AG04450 (cell line): ENCODE measurements at places on chromosomes 7 and 10.

DNA sequence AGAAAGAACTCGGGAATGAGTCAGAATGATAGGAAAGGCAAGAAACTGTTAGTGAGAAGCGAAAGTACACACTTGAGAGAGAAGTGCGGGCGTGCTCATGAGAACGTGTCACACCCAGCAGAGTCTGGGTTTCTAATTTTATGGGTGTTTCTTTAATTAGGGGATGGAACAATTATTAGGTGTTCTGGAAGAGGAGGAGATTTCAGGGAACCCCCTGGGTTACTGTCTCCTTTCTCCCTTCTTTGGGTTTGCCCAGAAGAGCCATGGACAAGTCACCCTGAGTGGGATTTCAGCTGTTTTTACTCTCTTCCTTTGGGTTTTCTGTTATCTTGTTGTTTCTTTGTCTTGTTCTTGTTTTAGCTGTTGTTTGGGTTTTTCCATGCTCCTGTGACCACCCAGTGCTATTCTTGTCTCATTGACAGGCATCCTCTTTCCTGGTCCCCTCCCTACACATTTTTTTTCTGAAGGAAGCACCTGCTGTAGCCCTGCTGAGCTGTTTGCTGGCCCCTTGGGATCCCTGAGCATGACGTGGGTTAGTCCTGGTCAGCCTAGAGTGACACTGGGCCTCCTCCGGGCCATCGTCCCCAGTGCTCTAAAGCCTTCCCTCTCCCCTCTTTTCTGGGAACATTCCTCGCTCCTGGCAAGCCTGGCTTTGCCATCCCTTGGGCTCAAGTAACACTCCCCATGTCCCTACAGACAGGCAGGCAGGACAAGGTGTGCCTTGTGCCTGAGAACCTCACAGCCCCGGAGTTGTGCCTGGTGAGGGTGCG is 3.5 kb downstream of the SH2D4B start:
- no peak for DNase-seq

DNA sequence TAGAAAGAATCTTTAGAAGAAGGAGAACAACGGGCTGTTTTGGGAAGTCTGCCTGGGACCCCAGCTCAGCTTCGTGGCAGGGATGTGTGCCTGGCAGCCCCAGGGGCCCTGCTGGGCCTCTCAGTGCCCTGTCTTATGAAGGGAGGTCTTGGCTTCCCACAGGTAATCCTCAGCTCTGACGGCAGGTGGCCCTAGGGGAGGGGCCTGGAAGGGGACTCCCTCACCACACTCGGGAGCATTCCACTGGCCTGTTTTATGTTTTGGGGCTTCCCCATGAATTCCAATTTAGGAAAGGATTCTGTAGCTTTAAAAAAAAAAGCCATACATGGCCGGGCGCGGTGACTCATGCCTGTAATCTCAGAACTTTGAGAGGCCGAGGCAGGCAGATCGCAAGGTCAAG is 3.0 kb upstream of the DMBT1 start:
- DNase-seq: no peak

DNA sequence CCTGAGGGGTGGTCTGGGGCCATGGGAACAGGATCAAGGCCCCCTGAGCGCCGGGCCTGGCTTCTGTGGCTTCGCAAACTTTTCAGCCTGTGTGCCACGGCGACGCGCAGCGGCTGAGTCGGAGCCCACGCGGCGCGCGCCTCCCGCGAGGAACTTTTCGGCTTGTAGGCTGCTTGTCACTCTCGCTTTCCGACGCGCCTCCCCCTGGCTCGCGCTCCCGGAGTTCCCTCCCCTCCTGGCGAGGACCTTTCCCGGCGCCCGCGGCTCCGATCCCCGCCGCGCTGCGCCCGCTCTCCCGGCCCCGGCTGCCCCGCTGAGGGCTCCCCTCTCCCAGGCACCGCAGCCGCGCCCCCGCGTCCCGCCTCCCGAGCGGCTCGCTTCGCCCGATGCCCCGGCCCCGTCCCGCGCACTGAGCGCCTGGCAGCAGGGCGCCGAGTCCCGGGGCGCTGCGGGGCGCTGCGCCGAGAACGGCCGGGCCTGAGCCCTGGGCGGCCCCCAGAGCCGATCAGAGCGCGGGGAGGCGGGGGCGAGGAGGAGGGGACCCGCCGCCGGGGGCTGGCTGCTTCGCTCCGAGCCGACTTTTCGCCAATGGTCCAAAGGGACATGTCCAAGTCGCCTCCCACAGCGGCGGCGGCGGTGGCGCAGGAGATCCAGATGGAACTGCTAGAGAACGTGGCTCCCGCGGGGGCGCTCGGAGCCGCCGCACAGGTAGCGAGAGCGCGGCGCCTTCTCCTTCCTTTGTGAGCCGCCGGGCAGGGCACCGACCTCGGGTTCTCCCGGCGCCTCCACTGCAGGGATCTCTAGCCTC is at the start of gene CACNB2:
Gene CACNB2, plus strand, starts transcription at position 276 of the 808 bp plus-strand sequence.
- no peak for DNase-seq

- no peak for DNase-seq
Measured at GRCh38 chr7:41578700-41579099, 124.2 kb downstream of the INHBA start.

- no peak for DNase-seq
Measured at GRCh38 chr7:17530741-17531421, 232.4 kb downstream of the AHR start.

DNA sequence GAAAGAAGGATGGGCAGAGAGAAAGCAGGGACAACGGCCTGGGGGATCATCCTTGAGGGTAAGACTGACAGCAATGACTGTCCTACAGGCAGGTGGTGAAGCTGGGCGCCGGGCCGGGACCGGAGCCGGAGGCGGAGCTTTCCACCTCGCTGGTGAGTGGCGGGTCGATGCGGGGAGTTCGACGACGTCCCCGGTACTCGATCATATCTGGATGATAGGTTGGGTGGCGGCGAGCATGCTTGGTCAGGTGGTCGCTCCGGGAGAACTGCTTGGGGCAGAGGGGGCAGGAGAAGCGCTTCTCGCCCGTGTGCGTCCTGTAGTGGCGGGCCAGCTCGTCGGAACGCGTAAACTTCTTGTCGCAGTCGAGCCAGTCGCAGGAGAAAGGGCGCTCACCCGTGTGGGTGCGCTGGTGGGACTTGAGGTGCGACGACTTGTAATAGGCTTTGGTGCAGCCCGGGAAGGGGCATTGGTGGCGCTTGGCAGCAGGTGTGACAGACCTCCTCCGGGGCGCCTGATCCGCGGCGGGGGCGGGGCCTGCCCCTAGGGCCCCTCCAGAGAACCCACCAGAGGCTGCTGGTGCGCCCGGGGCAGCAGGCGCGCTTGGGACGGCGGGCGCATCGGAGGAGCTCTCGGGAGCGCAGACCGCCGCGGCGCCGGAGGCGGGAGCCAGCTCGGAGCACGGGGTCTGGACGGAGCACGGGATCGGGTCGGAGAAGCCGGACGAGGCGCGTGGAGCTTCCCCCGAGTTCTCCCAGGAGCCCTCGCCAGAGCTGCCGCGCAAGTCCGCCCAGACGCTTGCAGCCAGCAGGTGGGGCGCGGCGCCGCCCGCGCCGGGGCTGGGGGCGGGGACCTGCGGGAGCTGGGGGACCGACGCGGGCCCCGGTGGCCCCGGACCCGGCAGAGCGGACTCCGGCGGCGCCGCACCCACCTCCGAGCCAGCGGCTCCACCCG is 752 bp downstream of the KLF14 start:
- DNase-seq: no peak

GRCh38 chr7:105238198-105238765 is 150.4 kb downstream of the SRPK2 start:
- no peak for DNase-seq

- DNase-seq: no peak
Measured at GRCh38 chr7:140911746-140912145, 13.0 kb downstream of the BRAF start.

DNA sequence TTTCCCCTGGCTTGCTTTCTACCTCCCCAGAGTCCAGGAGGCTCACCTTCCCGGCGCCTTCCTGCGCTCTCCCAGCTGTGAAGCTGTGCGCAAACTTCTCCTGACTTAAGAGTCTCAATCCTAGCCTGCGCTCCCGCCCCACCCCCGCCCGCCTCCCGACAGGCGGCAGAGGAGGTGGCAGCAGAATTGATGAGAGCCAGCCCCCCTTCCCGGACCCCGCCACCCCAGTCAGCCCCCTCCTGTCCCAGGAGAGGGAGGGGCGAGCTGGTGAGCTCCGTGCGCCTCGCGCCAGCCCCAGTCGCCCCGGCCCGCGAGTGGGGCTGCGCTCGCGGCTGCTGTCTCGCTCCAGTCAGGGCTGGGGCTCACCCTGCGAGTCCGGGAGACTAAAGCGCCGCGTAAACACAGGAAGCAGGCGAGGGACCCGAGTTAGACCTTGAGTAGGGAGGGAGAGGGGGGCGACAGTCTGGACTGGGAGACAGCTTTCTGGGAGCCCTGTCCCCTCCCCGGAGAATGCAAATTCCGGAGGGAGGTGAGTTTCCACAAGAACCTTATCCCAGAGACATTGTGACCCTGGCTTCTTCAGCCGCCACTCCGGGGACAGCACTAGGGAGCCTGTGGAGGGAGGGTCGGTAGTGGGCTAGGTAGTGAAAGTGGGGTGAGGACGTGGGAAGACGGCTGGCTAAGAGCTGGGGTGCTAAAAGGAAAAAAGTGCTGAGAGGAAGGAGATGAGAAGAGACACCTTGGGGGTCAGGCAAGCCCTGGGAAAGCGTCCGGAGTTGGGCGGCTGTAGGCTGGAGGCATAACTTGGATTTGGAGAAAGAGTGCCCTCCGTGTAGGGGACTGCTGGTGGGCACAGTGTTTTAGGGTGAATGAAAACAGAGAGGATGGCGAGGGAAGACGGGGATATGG is at the start of gene CALCR:
Gene CALCR, minus strand, starts transcription at position 79 of the 909 bp plus-strand sequence. CDS start 87,743 bp downstream, outside the sequence.
- no peak for DNase-seq

DNA sequence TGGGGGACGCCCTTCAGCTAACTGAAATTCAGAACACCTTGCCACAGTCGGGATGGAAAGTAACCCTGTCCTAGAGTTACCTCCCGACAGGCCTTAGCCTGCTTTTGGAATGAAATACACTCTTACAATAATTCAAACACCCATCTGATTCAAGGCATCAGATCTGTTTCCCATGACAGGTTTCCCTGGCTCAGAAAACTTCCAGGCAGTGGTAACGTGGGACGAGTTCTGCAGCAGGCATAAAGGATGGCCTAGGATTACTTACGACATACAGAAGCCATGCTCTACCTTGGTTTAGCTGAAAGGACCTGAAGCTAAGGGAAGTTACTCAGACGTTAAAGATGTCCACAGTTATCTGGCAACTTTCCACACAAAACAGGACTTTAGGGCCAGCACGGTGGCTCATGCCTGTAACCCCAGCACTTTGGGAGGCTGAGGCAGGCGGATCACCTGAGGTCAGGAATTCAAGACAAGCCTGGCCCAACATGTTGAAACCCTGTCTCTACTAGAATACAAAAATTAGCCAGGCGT is 5.0 kb downstream of the PAXIP1 start:
- no peak for DNase-seq

DNA sequence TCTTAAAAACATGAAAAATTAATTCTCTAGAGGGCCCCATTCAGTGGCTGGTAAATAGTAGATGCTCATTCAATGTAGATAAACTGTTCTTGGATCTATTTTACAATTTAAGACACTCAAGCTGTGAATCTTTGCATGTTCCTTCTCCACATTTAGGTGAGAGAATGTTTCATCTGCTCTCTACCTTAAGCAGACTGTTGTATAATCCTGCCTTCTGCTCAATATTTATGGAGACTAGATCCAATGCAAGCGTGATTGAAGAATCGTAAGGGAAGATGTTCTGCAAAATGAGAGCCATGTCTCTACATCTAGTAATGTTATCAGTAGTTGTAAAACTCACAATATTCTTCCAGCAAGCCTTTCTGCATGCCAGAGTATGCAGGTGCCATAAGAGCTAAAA is 115.0 kb upstream of the TEX47 start:
- DNase-seq: no peak

DNA sequence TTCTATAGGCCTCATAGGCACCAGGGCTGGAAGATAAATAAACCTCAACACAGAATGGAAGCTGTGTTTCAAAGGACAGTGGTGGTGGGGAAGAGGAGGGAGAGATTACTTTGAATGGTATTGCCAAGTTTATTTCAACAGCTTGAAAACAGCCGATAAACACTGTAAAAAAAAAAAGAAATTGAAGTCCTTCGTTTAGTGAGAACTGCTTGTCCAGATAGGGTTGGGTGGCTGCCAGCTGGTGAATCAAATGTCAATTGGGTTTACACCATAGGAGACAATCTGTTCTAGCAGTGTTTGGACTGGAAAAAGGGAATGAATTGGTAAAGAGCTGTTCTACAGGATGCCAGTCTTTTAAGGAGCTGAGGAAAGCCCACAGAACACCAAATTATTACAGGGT is 254.8 kb downstream of the PHF14 start:
- no peak for DNase-seq

DNA sequence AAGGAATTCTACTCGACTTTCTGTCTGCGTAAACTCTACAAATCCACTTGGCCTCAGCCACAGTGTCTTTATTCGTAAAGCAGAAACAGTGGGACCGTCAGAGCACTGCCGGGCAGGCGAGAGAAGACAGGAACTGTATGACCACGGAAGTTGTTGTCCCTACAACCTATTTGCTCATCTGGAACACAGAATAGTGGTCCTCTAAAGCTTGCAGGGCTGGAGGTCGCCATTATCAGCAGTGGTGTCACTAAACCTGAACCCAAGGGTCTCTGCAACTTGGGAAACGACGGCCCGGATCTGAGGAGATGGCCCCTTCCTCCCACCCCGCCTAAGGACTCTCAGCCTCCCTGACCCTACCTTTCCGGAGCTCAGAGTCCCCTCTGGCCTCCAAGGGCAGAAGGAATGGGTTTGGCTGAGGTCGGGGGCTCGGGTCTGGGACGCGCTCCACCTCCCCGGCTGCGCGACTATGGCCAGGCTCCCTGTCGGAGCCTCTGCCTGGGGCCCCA is 442 bp downstream of the STYXL1 start:
- DNase-seq: no peak

- DNase-seq: no peak
Measured at GRCh38 chr10:113130014-113130641, 180.1 kb downstream of the TCF7L2 start.

DNA sequence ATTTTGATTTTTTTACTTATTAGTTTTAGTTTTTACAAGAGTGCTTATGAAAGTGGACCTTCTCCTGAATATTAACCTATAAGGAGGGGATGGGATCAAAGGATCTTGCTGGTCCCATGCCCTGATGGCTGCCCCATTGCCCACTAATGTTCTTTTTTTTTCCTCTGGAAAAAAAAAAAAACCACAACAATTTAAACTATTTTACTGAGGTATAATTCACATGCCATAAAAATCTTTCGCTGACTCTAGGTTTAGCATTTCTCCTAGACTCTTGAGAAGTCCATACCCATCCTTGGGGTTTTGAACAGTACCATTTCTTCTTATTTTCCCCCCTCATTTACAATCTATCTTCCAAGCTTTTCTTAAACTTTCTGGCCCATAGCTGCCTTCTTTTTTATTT is 481.8 kb downstream of the TFEC start:
- DNase-seq: no peak
